ENCODE measurements at places on chromosomes 4 and X.

DNA sequence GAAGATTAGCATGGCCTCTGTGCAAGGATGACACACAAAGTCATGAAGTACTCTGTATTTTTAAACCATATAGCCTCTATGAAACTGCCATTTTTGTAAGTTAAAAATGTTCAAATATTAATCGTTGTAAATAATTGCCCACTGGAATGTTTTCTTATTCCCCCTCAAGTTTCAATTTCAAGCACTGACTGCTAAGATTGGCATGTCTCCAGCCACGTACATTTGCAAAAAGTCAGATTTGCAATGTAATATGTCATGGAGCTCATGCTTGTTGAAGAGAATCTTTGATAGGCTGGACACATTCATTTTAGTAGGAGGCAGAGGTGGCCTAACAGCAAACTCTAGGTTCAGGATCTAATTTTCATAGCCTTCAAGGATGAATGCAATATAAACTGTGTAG lies 124.7 kb downstream of the CBR4 start:
- DNase-seq: no peak

- peak; percentile 57 for DNase-seq
Measured at GRCh38 chr4:80336582-80336981, 1.1 kb downstream of the CFAP299 start.

DNA sequence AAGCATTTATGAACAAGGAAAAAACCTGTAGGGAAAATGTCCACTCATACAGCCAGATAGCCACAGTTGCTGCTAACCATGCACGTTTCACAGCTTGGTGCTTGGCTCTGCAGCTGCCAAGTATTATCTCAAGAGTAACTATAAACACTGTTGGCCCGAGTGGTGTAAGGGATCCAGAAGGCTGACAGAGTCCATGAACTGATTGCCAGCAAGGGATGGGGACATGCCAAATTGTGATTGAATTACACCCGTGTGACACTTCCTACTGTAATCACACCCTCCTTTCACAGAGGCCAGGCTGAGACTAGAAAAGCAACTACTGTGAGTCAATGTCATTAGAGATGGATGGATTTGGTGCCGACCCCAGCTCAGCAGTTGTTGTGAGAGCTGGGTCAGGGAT lies 223.9 kb upstream of the ANKRD50 start:
- peak; percentile 32 for DNase-seq

DNA sequence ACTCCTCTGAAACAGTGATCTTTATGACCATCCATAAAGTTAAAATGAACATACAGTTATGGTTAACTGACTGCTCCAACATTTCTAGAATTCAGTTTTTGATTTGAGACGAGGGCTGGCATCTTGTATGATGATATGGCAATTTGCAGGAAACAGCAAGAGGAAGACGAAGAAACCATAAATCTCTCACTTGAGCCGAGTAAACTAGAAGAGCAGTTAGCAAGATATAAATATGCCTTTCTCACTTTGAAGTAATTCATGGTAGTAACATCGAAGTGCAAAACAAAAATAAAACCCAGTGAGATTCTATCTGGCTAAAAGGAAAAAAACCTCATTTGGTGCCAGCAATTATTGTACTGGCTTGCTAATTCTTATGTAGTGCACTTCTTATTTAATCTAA lies 139.0 kb upstream of the SPRY1 start:
- DNase-seq: no peak

DNA sequence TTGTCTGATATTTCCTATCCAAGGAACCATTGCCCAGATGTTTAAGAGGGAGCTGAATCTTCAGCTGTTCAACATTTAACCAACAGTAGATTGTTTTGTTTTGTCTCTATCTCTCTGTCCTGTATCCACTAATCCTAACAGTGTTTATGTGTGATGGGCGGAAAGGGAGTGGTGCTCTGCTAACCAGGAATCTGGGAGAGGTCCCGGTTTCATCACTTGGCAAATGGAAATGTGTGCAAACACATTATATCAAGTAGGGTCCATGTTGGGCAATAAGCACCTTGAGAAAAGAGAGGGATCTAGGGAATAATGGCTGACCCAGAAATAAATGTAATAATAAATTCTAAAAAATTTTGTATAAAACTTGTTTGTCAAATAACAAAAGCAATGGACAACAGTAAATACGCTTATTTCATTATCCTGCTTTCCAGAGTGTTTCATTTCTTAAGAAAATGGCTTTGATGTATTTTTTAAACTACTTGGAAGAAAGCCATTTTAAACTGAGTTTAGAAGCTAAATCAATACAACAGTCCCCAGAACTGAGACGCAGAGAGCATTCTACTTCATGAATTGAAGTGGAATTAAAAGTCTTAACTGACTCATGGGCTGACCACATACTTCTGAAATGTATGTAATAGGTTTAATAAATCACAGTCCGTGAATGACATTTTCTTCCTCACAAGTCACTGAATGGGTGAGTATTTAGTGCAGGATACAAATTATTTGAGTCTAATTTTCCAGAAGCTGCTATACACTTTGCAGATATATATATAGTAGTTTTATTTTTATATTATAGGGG lies 55.8 kb downstream of the EMCN start:
- no peak for DNase-seq

DNA sequence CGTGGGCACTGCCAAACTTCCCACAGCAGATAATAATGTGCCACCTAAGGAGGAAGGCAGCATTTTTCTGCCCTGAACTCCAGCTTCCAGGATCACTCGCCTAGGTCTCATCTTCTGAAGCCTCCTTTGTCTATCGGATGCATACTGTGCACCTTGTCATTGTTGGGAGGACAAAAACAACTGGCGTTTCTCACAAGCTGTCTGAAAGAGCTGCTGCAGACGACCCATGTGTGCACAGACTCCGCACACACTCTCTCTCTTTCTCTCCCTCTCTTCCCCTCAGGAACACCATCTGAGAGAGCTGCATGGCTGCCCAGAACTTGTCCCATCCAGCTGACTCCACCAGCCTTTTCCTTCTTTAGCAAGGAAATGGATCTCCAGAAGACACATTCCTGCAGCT lies 83.0 kb downstream of the MAML3 start:
- peak; percentile 40 for DNase-seq

DNA sequence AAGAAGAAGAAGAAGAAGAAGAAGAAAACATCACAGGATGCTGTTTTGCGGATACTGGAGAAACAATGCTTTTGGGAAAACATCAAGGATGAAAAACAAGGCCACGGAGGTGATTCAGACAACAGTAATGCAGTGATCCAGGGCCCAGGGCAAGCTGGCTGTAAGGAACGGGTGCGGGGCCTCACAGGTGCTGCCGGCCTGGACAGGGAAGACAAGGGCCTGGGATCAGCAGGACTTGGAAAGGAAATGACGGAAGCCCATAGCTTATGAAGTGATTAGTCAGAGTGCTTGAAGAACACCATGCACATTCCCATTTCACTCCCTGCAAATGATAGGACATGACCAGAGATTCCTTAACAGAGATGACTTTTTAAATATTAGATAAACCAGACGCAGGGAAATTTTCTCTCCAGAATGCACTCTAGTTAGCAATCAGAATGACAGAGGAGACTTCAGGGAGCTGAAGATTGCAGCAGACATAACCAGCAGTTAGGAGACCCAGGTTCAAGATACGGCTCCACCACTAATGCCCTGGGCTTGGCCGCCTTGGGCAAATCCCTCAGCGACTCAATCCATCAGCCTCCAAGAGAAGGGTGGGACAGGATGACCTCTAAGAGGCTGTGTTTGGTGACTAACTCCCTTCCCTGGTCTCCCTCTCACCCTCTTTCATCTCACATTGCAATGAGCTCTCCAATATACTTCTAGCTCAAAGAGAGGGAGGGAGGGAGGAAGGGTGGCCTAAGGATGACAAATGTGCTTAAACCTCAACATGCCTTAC lies 54.1 kb downstream of the APBB2 start:
- DNase-seq: no peak

DNA sequence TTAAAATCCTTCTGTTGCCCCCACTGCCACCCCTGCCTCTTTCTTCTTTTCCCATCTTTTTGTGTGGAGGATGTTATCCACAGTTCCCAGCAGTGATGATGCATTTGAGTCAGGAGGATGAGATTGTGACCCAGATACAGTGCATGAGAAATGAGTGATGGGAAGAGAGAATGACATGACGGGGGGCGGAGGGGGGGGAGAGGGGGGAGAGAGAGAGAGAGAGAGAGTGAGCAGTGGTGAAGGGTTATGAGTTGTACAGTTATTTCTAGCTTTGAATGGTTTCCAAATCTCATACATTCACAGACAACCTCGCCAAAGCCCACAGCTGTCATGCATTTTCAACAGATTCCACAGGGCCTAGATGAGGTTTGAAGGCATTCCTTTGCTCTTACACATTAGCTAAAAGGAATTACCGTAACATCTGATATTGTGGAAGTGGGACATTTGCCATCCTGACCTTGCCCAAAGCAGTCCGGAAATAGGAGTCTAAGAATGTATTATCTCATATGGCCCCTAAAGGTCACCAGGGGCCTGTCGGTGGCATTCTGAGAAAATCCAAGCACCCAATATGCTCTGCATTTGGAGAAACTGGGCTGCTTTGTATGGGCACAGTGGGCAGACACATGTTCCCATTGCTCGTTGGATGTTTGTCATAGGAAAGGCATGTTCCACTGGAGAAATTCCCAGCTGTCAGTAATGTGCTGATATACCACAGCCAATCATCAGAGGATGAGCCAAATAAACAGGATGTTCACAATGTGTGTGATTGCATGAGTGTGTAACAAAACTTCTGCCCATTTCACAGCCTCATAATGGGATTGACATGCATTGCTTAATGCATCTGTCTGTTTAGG lies 435.8 kb downstream of the SPRY1 start:
- DNase-seq: peak; percentile 40

DNA sequence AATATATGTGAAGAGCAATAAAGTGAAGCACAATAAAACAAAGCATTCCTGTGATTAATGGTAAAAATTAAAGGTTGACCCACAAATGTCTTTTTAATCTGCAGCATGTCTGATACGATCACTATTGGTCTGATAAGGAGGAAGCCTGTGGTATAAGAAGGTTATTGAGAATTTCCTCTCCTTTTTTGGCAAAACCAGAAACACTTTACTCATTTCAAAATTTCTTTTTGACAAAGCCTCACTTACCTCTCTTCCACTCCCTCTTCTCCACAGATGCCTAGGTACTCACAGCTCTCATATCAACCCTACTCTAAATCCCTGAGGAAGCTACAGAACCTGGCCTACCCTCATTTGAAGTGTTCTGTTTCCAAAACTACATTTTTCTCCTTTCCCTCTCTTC lies 56.1 kb downstream of the TSPAN5 start:
- DNase-seq: no peak

GRCh38 chr4:69753686-69754085 lies 6.7 kb downstream of the SULT1B1 start:
- no peak for DNase-seq

DNA sequence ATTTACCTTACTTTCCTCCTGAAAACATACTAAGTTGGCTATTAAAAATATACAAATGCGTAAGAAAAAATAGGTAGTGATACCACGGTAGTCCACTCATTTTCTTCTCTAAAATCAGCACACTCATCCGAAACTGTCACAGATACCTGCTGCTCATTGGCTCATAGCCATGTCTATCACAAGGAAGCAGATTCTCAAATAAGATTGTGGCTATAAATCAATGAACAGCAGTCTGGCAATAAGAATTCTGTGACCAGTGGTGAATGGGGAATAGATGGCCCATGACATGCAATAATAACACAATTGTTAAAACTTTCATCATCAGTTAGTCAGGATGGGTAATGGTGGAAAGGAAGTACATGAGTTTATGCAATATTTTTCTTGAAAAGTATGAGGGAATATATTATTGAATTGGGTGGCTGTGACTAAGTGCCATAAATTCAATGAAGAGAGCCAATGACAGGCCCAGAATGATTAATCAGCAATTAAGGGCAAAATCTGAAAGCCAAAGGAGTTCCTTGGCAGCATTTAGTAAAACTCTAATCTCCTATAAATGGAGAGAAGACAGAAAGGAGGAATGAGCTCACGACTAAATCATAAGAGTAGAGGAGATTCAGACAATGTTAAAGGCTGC lies 202.3 kb upstream of the NEIL3 start:
- no peak for DNase-seq

- no peak for DNase-seq
Measured at GRCh38 chr4:89486042-89486441, 178.4 kb upstream of the GPRIN3 start.

- no peak for DNase-seq
Measured at GRCh38 chr4:15436513-15436912, 8.7 kb downstream of the C1QTNF7 start.

- no peak for DNase-seq
Measured at GRCh38 chr4:2795893-2796848, 3.3 kb downstream of the SH3BP2 start.

- DNase-seq: no peak
Measured at GRCh38 chrX:105331244-105331643, 110.8 kb upstream of the TEX13A start.

DNA sequence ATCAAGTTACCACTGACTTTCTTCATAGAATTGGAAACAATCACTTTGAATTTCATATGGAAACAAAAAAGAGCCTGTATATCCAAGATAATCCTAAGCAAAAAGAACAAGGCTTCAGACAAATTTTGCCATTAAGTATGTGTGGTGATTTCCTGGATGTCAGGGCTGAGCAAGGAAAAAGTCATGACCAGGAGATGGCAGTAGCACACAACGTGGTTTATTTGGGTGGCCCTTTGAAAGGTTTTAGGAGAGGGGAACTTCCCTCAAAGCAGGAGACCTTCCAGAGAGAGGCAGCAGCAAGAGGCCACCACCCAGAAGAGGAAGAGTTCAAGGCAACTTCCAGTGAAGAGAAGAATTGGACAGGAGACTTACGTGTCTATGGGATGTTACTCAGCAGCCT lies 18.1 kb upstream of the ZXDB start:
- DNase-seq: peak; percentile 9

- DNase-seq: no peak
Measured at GRCh38 chrX:110284159-110284558, 33.7 kb downstream of the AMMECR1 start.

DNA sequence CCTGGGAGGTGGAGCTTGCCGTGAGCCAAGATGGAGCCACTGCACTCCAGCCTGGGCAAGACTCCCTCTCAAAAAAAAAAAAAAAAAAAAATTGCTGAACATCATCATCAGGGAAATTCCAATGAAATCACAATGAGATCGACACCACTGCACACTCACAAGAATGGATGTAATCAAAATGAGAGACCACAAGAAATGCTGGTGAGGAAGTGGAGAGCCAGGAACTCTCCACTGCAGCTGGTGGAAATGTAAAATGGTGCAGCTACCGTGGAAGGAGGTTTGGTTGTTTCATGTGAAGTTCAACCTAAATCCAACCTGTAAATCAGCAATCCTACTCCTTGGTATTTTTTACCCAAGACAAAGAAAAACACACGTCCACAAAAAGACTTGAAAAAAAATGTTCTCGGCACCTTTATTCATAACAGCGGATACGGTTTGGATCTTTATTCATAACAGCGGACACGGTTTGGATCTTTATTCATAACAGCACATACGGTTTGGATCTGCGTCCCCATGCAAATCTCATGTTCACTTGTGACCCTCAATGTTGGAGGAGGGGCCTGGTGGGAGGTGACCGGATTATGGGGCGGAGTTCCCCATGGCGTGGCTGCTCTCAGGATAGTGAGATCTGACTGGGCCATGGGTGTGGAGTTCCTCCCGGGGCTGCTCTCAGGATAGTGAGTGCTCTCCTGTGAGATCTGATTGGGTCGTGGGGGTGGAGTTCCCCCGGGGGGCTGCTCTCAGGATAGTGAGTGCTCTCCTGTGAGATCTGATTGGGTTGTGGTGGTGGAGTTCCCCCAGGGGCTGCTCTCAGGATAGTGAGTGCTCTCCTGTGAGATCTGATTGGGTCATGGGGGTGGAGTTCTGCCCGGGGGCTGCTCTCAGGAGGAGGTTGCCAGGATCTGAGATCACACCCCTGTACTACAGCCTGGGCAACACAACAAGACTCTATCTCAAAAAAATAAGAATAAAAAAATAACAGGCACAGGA lies 7.7 kb downstream of the GAK start:
- DNase-seq: peak; percentile 1

Measured in retina (tissue), 1 donor.